ENCODE measurements at places on chromosomes 6 and 20. TPM values are rescaled to one million over a fixed set of nuclear protein-coding genes. Genes with fewer than 3 reads are reported as not detected.

GRCh38 chr20:57369596-57369995 lies 18.5 kb downstream of the RAE1 start:
- no peak for DNase-seq

DNA sequence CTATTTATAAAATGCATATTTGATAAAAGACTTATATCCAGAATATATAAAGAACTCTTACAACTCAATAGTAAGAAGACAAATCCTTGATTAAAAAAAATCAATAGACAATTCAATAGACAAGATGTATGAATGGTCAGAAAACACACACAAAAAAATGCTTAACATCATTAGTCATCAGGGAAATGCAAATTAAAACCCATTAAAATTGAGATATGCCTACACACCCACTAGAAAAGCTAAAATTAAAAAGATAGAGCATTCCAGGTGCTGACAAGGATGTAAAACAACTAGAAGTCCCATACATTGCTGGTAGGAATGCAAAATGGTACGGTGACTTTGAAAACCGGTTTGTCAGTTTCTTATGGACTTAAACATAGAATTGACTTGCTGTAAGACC lies 127.1 kb downstream of the TFAP2B start:
- DNase-seq: no peak

- DNase-seq: no peak
Observed at GRCh38 chr6:142155895-142156757, 9.1 kb downstream of the VTA1 start.

GRCh38 chr6:34390531-34391472 lies 1.7 kb downstream of the NUDT3 start:
- DNase-seq: no peak

GRCh38 chr20:10639077-10639736 lies 34.6 kb downstream of the JAG1 start:
- DNase-seq: no peak

Gene PRDM13
- not detected for total RNA-seq

Gene ZNF334
- 1.2 TPM for total RNA-seq

Measured in omental fat pad (tissue), 4 donors.